H1 (cell line): ENCODE measurements at places on chromosomes 5 and 9.
A peak's percentile ranks its signal among the peaks of the same experiment; 100 is the strongest.

GRCh38 chr5:167602067-167602466, 689.4 kb upstream of the WWC1 start:
- no peak for DNase-seq

- peak; percentile 87 for DNase-seq
These were observed at the start of gene KLHL3 for GRCh38 chr5:137735555-137736284. Gene KLHL3 (minus strand): TSS chr5:137736089. CDS start chr5:137735646, 443 bp downstream.

GRCh38 chr5:37208883-37209797, 40.0 kb downstream of the CPLANE1 start:
- DNase-seq = no peak

DNA sequence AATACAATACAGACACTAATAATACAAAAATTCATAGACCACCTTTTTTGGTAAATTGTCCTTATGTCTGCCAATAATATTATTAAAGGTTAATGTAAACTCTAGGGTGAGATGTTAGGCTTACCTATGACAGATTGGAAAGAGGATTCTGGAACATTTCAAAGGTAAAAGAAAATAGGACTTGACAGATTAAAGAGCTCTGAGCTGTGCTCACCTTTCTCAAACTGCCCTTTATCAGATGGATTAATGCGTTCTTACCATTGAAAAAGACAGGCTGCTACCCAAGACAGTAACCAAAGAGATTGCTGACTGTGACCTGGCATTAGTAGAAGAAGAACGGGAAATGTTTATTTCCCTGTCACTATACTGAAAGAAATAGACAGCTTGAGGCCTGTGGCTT, 156.1 kb upstream of the MRPS30 start:
- no peak for DNase-seq

DNA sequence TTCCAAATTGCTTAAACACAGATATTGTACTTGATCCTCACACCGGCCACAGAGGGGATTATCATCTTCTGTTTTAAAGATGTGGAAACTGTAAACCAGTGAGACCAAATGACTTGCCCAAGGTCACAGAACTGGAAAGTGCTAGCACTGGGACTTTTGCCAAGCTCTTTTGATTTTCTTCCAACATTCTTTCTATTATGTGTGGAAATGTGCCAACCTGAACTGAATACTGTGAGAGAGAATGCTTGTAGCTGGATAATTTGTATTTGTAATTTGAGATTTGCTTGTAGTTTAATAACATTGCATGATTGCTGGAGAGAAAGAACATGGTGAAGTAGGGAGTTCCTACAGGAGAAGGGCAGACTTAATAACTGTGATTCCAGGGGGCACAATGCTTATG, 977.9 kb upstream of the NUDT12 start:
- no peak for DNase-seq

DNA sequence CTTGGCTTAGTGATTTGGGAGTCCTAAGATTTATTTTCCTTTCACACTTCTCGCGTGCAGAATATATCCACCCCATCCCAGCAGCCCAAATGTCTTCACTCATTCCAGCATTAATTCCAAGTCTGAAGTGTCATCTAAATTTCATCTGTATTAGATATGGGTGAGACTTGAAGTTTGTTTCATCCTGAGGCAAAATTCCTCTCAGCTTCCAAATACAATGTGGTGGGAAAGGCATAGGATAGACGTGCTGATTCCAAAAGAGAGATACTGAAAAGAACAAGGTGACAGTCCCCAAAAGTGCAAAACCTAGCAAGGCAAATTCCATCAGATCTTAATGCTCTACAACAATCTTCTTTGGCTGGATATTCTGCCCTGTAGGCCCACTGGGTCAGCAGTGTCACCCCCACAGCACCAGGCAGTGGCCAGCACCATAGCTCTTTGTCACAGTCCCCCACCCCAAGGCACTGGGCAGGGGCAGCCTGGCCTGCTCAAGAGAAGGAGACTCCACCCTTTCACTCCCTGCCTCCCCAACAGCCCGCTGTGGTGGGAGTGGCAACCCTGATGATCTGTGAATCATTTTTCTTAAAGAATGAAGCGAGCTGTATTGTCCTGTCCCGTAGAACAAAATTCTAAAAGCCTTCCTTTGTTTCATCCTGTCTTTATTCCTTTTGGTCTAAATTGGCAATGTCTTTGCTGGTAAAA, 2.7 kb upstream of the ADAM19 start:
- DNase-seq = no peak

GRCh38 chr5:141558150-141558549, 60.6 kb downstream of the DIAPH1 start:
- no peak for DNase-seq

DNA sequence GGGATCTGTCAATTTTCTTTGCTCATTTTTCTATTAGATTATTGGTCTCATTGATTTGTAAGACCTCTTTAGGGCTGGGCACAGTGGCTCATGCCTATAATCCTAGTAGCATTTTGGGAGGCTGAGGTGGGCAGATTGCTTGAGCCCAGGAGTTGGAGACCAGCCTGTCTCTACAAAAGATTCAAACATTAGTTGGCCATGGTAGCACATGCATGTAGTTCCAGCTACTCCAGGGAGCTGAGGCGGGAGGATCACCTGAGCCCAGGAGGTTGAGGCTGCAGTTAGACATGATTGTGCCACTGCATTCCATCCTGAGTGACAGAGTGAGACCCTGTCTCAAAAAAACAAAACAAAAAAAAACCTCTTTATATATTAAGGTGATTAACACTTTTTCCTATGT, 6.4 kb upstream of the SHROOM1 start:
- DNase-seq = no peak

- no peak for DNase-seq
These were observed 84.5 kb upstream of the SIMC1 start for GRCh38 chr5:176153741-176154140.

GRCh38 chr5:38757451-38758245, 88.2 kb upstream of the OSMR start:
- no peak for DNase-seq

DNA sequence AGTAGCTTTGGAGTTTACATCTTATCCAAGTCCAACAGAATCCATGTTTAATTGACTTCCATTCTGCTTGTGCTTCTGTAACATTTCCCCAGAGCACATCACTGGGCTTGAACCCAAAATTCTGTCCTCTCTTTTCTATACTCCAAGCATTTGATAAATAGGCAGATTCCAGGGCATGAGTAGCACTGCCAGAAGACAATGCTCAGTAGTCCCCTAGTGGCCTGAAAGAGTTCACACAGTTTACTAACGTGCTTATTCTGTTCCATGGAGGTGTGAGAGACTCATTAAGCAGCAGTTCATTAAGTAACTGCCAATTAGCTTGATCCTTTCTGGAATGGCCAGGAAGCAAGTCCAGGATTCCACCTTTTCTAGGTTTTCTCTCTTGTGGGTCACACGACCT, 9.4 kb upstream of the GABRA6 start:
- no peak for DNase-seq

DNA sequence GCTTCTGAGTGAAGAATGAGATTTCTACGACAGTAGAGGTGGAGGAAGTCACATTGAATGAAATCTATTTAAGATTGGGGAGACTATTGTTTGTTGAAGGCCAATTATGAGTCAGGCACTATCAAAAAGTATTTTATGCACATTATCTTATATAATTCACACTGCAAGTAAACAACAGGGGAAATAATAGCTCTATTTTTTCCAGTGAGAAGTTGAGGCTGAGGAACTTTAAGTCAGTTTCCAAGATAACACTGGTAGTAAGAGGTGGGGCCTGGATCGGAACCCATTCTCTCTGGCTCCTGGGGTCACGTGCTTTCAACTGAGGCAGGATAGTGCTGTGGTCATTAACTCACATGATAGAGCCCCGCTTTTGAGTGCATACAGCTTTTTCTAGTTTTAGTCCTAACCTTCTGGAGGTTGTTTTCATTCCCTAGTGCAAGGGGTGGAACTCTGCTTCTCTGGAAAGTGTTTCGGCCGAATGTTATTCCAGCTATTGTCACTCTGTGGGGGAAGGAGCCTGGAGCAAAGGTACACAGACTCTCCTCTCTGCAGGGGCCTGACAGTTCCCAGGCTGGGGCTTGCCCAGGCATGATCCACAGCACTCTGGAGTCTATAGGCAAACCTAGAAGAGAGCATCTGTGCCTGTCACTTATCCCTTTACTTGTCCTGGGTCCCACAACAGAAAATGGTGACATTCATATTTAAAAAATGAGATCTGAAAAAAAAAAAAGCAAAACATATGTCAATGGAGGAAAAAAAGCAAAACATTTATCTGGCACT, 352.4 kb upstream of the ACTBL2 start:
- no peak for DNase-seq

DNA sequence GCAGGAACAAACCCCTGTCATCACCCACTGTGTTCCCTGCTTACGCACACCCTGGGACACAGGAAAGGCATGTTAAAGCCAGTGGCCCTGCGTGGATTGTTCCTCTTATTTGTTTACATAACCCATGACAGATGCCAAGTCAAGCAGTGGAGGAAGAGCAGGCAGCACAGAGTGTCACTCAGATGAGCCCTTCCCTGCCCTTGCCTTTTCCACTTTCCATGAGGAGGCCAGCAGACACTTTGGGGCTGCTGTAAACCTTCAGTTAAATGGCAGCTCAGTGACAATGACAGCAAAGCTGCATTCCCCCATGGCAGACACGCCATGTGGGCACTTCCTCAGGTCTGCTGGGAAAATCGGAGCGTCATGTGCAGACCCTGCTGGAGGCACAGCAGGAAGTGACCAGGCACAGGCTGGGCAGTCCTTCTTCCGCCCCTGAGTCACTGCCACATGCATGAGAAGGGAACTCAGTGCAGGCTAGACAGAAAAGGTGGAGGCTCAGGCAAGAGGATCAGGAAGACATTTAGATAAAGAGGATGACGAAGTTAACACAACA, 216.8 kb upstream of the PIK3R1 start:
- no peak for DNase-seq

DNA sequence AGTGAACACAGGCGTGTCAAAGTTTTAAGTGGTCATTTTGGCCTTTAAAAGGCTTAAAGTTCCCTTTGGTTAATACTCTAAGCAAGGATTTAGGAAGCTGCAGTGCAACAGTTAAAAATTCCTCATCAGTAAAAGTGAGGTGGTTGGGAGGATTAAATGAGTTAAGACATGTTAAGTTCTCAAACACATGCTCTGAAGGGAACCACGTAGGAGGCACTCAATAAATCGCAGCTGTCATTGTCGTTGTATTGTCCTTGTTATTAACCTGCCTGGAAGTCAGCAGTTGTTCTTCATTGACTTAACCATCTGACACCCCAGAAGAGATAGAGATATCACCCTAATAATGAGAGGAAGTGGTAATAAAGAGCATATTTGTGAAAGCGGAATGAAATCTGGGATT, 247.5 kb downstream of the MARCHF11 start:
- no peak for DNase-seq

DNA sequence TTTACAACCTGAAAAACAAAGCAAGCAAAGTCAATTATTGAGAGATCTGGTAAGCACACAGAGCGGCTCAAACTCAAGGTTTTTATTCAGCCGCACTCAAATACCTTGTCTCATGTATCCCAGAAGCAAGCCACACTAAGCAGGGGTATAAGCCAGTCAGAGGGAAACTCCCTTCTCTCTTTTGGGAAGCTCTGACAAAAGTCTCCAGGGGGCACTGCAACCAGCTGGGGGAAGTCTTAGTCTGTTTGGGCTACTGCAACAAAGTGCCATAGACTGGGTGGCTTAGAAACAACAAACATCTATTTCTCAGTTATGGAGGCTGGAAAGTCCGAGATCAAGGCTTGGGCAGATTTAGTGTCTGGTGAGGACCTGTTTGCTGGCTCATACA, 246.0 kb downstream of the ENC1 start:
- peak; percentile 47 for DNase-seq

DNA sequence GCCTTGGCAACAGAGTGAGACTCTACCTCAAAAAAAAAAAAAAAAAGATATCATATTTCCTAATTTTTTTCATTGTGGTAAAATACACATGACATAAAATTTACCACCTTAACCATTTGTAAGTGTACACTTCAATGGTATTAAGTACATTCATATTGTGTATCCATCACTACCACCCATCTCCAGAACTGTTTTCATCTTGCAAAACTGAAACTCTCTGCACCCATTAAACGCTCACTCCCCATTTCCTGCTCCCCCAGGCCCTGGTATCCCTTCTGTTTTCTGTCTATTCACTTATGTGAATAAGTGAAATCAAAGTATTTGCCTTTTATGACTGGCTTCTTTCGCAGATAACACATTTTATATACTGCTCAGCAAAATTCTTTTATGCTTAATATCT, 12.8 kb downstream of the LRRC8A start:
- no peak for DNase-seq

DNA sequence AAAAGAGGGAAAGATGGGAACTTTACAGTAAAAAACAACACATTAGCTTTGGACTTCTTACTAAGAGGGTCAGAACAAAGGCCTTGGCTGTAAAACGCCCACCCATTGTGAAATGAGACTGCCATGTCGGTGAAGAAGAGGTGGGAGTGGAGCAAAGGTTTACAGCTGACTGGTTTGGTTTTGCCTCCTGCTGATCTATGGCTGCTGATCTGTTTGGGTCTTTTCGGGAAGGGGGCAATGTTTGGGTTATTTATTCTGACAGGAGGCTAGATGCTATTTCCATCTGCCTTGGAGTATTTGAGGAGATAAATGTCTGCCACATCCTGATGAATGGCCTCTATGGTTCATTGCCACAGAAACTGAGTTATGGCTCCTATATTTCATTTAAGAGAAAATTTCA, 408.7 kb downstream of the TLE4 start:
- no peak for DNase-seq
